Activated naive CD4-positive, alpha-beta T cell (primary cell): ENCODE measurements at places on chromosomes 11 and 22.

GRCh38 chr22:46069521-46070214, 80.7 kb upstream of the PPARA start:
- no peak for DNase-seq

DNA sequence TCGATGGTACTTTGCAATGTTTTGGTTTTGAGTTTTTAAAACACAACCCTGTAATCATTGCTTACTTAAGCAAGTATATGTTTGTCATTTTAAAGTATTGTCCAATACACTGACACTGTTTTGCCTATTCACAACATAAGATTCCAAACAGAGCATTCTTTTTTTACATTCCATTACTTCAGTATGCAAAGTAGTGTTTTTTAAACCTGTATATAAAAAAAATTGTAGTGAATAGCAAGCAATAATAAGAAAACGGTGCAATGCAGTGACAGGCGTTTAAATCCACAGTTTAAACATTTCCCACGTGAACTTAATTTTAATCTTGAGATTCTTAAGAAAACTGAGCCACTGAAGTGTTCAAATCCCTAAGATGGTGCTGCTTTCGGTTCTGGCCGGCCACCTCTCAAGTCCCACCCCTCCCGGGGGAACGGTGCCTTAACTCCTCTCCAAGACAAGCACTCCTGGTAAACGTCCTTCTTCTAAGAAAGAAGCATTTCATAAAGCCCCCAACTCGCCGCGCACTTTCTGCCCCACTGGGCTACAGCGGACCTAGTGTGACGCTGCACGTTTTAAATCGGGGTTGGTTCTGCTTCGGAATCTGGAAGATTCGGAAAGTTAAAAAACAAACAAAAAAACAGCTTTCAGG, 2.9 kb downstream of the PGR start:
- no peak for DNase-seq

DNA sequence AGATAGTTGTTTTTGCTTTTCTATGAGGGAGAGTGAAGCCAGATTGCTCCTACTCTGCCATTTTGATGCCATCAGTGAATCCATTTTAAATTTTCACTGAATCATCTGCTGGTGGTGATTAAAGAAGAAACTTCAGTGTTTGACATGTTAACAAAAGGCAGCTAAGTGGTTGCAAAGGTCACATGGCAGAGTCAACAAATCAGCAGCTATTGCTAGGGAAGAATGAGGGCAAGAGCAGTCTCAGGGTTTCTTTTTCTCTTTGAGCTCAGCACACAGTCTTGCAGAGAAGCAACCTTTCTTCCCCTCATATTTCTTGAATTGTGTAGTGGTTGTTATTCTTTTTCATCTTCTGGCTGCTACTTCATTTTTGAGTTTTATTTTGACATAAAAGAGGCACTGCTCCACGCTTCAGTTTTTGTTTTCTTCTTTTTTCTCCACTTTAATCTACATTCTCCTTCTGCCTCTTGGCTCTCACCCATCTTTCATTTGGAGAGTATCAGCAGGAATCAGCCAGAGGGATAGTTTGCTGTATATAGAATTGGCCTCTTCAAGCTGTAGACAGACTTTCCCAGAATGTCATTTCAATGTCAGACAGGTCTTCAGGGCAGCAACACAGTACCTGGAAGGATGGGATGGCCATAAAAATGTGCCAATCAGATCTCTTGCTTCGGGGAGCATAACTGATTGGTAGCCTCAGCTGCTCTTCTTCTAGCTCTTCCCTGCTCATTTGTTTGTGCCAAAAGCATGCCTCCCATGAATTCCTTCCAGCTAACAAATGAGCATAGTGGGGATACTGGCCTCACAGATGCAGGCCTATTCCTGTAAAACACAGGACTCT, 153.9 kb downstream of the TRPC6 start:
- DNase-seq: no peak

DNA sequence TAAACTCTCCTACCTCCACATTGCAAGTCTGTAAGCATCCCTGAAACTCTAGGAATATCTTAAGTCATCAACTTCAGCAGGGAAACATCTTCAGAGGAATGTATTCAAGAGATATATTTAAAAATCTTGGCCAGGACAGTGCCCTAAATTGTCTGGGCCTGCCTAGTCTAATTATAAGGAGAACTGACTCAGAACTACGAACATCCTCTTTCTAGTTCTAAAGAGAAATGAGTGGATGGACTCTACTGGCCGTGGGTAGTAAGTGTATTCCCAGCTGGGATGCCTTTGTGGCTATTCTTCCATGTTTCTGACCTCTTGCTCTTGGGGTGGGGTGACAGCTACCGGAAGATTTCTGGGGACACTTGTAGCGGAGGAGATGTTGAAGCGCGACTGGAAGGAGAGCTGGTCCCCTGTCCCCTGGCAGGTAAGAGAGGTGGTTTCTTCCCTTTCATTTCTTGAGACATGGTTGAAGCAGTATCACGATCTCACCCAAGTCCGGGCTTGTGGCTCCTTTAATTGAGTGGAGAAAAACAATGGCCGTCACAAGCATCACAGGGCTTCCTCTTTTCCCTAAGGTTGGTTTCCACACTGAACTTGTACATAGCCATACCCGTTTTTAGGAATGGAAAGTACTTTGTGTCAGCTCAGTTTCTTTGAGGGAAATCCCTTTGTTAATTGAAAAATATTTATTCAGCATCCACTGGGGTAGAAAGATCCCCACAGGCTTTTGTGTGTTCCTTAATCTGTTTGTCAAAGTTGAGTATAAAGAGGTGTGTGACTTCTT, 97.7 kb upstream of the SORL1-AS1 start:
- DNase-seq: no peak

DNA sequence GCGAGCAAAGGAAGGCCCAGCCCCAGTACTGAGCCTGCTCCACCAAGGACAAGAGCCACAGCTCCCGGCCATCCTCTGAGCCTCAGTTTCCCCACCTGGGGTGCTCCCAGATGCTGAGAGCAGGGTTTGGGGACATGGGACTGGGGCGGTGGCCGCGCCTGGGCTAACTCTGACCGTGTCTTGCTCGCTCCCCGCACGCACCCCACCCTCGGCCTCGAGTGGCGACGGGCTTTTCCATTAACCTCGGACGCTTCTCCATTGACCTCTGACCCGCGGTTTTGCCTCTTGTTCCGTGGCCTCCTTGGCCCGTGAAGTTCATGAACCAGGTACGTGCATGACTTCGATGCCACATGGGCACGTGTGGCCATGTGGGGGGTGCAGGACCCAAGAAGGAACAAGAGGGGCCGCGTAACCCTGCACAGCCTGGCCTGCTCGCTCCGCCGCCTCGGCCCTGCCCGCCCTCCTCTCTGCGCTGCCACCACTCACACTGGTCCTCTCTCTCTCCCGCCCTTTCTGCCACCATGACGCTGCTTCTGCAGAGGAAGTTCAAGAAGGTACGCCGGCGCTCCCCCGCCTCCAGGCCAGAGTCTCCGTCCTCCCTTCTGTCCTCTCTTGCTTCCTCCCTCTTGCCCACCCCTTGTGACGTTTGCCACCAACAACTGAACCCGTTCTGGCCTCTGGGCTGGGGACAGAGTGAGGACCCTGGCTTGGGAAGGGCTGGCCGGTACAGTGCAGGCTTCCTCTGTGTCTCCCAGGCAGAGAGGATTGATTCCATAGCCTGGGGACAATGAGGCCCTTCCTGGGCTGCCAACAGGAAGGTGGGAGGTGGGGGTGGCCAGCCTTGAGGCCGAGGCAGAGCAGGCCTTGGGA, 6.9 kb downstream of the TNNT3 start:
- DNase-seq: no peak

DNA sequence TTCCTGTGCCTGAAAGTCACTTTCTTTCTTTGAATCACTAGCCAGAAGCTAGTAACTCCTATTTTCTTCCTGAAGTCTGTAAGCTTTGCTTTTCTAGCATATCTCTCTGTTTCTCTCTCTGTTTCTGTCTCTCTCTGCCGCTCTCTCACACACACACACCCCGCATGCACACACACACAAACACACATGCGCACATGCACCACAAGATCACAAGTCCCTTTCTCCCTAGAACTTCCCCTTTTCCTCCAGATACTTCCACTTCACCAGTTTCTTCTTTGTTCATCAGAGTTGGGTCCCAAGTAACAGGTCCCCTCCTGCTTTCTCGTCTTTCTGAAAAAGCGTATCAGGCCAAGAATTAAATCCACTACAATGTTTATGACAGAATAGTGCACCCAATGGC, 148.5 kb upstream of the HSD17B12 start:
- DNase-seq: no peak

- no peak for DNase-seq
Measured at GRCh38 chr22:37601203-37601539, 7.5 kb upstream of the GGA1 start.

- DNase-seq: no peak
Measured at GRCh38 chr22:38167988-38168407, 13.6 kb downstream of the PLA2G6 start.

DNA sequence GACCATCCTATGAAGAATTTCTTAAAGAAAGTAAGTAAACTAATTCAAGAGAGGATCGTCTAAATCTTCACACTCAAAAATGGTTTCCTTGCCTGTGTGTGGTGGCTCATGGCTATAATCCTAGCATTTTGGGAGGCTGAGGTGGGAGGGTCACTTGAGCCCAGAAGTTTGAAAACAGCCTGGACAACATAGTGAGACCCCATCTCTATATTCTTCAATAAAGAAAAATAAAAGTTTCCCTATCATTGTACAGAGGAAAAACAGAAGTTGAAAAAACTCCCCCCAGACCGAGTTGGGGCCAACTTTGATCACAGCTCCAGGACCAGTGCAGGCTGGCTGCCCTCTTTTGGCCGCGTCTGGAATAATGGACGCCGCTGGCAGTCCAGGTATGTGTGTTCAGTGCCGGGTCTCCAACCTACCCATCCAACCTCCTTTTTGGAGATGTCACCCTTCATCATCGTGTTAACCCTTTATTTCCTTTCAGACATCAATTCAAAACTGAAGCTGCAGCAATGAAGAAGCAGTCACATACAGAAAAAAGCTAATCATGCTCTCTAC, 3.0 kb downstream of the RPS25 start:
- no peak for DNase-seq

GRCh38 chr11:87917111-87917510, 258.1 kb downstream of the RAB38 start:
- DNase-seq: no peak

- DNase-seq: no peak
Measured at GRCh38 chr22:40499209-40499623, 128.8 kb downstream of the SGSM3 start.

GRCh38 chr11:116931206-116931953, 94.0 kb upstream of the APOA1 start:
- DNase-seq: no peak

- DNase-seq: no peak
Measured at GRCh38 chr11:19541521-19542049, 171.1 kb upstream of the NAV2 start.

DNA sequence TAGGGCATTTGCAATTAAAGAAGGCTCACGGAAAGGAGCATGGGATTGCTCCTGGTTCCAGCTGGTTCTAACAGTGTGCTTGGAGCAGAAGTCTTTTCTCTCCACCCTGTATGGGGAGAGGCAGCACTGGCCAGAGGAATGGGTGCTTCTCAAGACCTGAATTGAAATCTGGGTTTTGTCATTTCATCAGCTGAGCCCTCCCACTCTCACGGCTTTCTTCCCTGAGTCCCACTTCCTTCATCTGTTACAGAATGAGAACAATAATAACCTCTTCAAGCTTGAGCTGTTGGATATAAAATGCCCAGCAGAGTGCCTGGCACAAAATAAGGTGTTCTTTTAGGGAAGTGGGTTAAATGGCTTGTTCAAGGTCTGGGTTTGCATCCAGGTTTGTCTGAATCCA, 17.2 kb downstream of the CNTF start:
- DNase-seq: no peak

DNA sequence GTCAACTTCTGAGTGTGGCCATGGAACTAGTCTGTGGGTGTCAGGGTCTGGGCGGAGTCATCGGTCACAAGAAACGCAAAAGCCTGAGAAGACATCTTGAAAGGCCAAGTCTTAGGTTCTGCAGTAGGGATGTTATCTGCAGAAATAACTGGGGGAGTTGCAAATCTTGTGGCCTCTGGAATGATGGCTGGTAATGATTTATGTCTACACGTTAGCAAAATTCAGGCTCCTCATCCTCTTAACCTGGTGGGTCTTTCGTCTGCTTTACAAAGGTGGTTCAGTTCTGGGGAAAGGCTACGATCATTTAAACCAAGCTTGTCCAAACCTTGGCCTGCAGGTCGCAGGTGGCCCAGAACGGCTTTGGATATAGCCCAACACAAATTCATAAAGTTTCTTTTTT, 7.4 kb upstream of the CYB5R3 start:
- no peak for DNase-seq

- no peak for DNase-seq
Measured at GRCh38 chr11:76151556-76152085, 54.7 kb downstream of the WNT11 start.

- no peak for DNase-seq
Measured at GRCh38 chr11:65291613-65292012, 23.1 kb upstream of the CDC42EP2 start.

GRCh38 chr11:29507376-29507775, 509.5 kb downstream of the KCNA4 start:
- DNase-seq: no peak

GRCh38 chr11:8315954-8316353, 52.3 kb upstream of the LMO1 start:
- no peak for DNase-seq

GRCh38 chr11:27375370-27375769, 12.4 kb upstream of the CCDC34 start:
- no peak for DNase-seq

DNA sequence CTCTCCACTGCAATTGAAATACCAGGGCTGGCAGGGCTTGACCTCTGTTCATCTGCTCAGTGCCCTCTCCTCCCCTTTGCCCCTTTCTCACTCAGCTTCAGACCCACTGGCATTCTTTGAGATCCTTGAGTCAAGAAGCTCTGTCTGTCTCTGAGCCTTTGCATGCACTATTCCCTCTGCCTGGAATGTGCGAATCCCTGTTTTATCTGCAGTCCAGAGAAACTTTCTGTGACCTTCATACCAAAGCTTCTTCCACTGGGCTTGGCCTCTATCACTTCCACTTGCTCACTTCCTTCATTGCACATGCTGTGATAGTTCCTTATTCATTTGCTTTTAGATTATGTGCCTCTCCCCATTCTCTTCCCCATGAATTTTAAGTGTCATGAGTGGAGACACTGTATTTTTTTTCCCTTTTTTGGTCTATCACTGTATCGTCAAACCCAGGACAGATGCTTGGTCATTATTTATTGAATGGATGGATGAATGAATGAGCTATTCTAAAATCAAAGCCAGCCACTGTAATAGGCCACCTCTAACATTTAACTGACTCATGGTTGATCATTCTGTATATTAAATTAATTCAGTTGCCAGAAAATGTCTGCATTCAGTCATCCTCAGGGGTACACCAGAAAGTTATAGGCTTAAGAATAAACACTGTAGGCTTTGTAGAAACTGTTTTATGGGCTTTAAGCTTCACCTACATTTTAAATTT, 88.7 kb upstream of the TIMP3 start:
- no peak for DNase-seq
